ENCODE measurements at places on chromosomes 16 and 17. TPM values are rescaled to one million over a fixed set of nuclear protein-coding genes. Genes with fewer than 3 reads are reported as not detected.

NPIPA5 gene
- total RNA-seq: not detected

TIGD7 gene
- total RNA-seq: 8.7 TPM

PLA2G10 gene
- total RNA-seq: not detected

OTOA gene
- total RNA-seq: under 0.01 TPM

LPCAT2 gene
- 17.1 TPM for total RNA-seq
